Thyroid gland (tissue), 4 donors: ENCODE measurements at places on chromosomes 3 and 15. TPM values are rescaled to one million over a fixed set of nuclear protein-coding genes. Genes with fewer than 3 reads are reported as not detected.

CIP2A gene
- 8.1 TPM for total RNA-seq

ADAMTS9 gene
- total RNA-seq = 44.2 TPM

CYP11A1 gene
- total RNA-seq = 1.2 TPM

KCNMB2 gene
- total RNA-seq = 0.81 TPM

CASR gene
- under 0.01 TPM for total RNA-seq

CPB1 gene
- not detected for total RNA-seq

CFAP44 gene
- total RNA-seq = 15.6 TPM

FAM98B gene
- 11.8 TPM for total RNA-seq

GRCh38 chr15:56929933-56930332 is 11.5 kb downstream of the TCF12 start:
- peaks cover 59% of the 10 kb centered on the region for H3K4me1 ChIP-seq
- no peaks in the 10 kb centered on the region for H3K36me3 ChIP-seq
- H3K4me3 ChIP-seq = no peak overlapping the region
- DNase-seq = no peak
- H3K27ac ChIP-seq = no peak overlapping the region

- H3K4me1 ChIP-seq = peaks cover 33% of the 10 kb centered on the region
- DNase-seq = peak; percentile 87
- H3K27me3 ChIP-seq = no peaks in the 10 kb centered on the region
- peak overlapping the region; percentile 64 for H3K27ac ChIP-seq
- H3K4me3 ChIP-seq = no peak overlapping the region
- H3K36me3 ChIP-seq = no peaks in the 10 kb centered on the region
Observed at GRCh38 chr3:52181543-52181942, 16.4 kb upstream of the ALAS1 start.

GRCh38 chr15:86756688-86757087 is 677.0 kb downstream of the AGBL1 start:
- no peaks in the 10 kb centered on the region for H3K27me3 ChIP-seq
- no peaks in the 10 kb centered on the region for H3K4me1 ChIP-seq
- no peak overlapping the region for H3K27ac ChIP-seq

- H3K27me3 ChIP-seq = no peaks in the 10 kb centered on the region
- H3K27ac ChIP-seq = no peak overlapping the region
- H3K4me3 ChIP-seq = no peak overlapping the region
- H3K36me3 ChIP-seq = no peaks in the 10 kb centered on the region
Observed at GRCh38 chr3:56980798-56981390, 79.6 kb upstream of the SPATA12 start.

GRCh38 chr3:183369627-183370026 is 58.8 kb downstream of the MCF2L2 start:
- DNase-seq = no peak
- no peak overlapping the region for H3K27ac ChIP-seq
- H3K36me3 ChIP-seq = no peaks in the 10 kb centered on the region
- no peaks in the 10 kb centered on the region for H3K27me3 ChIP-seq
- H3K4me3 ChIP-seq = no peak overlapping the region

DNA sequence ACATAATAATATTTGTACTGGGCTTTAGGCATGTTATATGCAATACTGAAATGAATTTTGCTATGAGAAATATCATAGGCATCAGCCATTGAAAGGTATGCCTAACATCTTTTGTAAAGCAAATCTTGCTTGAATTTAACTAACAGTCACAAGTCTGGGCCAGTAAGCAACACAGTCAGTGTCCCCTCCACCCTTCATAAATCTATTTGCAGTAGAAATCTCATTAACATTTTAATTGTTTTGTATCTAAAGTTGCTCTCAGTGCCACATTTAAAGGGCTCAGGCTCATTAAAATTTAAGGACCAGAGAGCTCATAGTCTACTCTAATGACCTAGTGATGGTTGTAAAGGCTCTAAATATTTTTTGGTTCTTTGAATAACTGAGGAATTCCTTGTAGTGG is 167.2 kb upstream of the GOLIM4 start:
- H3K36me3 ChIP-seq = no peaks in the 10 kb centered on the region
- no peak overlapping the region for H3K27ac ChIP-seq
- DNase-seq = no peak
- no peaks in the 10 kb centered on the region for H3K4me1 ChIP-seq

- no peaks in the 10 kb centered on the region for H3K36me3 ChIP-seq
- DNase-seq = no peak
- no peaks in the 10 kb centered on the region for H3K27me3 ChIP-seq
Observed at GRCh38 chr15:39265261-39265660, 315.6 kb upstream of the THBS1 start.

DNA sequence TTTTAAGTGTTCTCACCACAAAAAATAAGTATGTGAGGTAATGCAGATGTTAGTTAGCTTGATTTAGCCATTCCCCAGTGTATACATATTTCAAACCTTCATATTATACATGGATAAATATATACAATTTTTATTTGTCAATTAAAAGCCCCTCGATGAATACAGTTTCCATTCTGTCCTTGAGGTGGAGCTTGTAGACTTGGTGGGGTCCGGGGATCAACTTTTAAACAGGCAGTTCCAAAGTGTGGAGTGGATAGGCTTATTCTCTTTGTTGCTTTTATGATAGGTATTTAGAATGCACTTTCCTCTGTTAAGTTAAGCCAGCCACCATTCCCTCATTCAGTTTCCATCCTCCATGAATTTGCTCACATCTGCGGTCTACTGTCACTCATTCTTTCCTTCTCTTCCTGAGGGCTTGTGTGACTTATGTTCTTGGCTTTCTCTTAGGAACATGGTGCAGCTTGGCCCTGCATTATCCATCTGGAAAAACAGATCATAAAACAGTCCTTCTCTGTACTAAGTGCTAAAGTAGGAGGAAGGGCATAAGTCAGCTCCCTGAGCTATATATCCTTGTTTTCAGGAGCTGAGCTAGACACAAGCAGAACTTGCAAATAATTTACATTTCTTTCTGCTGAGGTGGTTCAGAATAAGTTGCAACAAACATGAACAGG is 149.1 kb downstream of the NFKBIZ start:
- peaks cover 7% of the 10 kb centered on the region for H3K4me1 ChIP-seq
- no peak overlapping the region for H3K27ac ChIP-seq
- no peaks in the 10 kb centered on the region for H3K36me3 ChIP-seq
- H3K27me3 ChIP-seq = no peaks in the 10 kb centered on the region
- H3K4me3 ChIP-seq = no peak overlapping the region

DNA sequence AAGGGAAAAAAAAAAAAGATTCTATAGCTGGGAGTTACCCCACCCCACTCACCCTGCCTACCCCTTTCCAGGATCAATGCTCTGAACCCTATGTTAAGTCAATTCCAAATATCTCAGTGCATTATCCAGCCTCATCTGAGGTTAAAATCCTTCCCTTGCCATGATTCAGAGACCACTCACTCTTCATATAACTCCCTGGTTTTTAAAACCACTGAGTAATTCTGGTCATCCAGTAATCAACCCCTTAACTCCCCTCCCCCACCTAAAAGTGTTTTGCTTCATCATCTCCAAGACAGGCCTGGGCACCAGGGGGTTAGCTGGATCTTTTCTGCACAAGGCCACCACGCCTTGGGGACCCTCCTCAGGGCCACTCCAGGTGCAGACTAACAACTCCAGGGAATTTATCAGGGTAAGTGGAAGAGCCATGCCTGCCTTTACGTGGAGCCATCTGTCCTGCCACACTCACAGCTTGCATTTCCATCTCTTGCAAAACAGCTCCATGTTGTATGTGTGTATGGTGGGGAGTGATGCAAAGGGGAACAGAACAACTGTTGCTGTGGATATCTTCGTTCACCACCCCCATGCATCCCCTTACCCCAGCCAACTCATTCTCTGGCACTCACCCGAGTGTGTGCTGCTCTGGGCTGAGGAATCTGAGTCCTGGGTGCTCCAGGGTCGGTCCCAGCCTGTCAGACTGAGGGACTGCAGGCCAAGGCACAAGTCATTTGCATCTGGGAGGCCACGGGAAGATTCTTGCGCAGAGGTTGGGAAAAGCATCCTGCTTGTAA is 30.7 kb upstream of the RPS17 start:
- no peak overlapping the region for H3K4me3 ChIP-seq
- no peaks in the 10 kb centered on the region for H3K36me3 ChIP-seq
- no peak for DNase-seq
- no peaks in the 10 kb centered on the region for H3K4me1 ChIP-seq

GRCh38 chr3:21154911-21155310 is 596.1 kb downstream of the ZNF385D start:
- no peaks in the 10 kb centered on the region for H3K4me1 ChIP-seq
- H3K27me3 ChIP-seq = no peaks in the 10 kb centered on the region
- no peak for DNase-seq
- no peak overlapping the region for H3K4me3 ChIP-seq

- H3K4me3 ChIP-seq = no peak overlapping the region
- H3K27ac ChIP-seq = no peak overlapping the region
- H3K36me3 ChIP-seq = no peaks in the 10 kb centered on the region
- DNase-seq = no peak
- H3K27me3 ChIP-seq = no peaks in the 10 kb centered on the region
Observed at GRCh38 chr15:67372986-67373675, 118.5 kb downstream of the IQCH start.

GRCh38 chr3:137259701-137260100 is 301.9 kb downstream of the IL20RB start:
- no peaks in the 10 kb centered on the region for H3K36me3 ChIP-seq
- H3K4me1 ChIP-seq = no peaks in the 10 kb centered on the region
- no peaks in the 10 kb centered on the region for H3K27me3 ChIP-seq
- H3K4me3 ChIP-seq = no peak overlapping the region
